ENCODE measurements at places on chromosomes 5 and 9.

- DNase-seq, result no peak
Measured at GRCh38 chr9:124212381-124213050, 45.2 kb upstream of the NEK6 start.

GRCh38 chr5:172443441-172444109 lies 10.8 kb downstream of the SH3PXD2B start:
- no peak for DNase-seq

DNA sequence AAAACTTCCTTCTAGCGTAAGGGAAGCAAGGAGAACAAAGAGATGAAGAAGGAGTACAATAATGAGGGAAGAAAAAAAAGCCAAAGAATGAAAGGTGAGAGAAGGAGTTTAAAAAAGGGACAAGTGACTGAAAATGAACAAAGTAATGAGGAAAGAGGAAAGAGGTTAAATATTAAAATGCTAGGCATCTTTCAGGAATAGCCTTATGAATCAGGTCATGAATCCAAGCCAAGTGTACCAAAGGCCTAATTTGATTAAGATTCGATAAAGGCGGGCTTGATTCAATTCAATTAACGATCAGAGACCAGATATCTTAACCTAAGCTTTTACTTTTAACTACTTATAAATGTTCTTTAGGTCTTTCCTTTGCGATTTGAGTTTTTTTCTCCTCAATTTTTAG lies 141.8 kb upstream of the GNA14 start:
- no peak for DNase-seq

GRCh38 chr9:21320465-21320864 lies 14.7 kb downstream of the KLHL9 start:
- no peak for DNase-seq

- no peak for DNase-seq
Measured at GRCh38 chr5:80064124-80064523, 29.0 kb downstream of the THBS4 start.

GRCh38 chr5:33789567-33789957 lies 102.2 kb downstream of the ADAMTS12 start:
- DNase-seq, result no peak

DNA sequence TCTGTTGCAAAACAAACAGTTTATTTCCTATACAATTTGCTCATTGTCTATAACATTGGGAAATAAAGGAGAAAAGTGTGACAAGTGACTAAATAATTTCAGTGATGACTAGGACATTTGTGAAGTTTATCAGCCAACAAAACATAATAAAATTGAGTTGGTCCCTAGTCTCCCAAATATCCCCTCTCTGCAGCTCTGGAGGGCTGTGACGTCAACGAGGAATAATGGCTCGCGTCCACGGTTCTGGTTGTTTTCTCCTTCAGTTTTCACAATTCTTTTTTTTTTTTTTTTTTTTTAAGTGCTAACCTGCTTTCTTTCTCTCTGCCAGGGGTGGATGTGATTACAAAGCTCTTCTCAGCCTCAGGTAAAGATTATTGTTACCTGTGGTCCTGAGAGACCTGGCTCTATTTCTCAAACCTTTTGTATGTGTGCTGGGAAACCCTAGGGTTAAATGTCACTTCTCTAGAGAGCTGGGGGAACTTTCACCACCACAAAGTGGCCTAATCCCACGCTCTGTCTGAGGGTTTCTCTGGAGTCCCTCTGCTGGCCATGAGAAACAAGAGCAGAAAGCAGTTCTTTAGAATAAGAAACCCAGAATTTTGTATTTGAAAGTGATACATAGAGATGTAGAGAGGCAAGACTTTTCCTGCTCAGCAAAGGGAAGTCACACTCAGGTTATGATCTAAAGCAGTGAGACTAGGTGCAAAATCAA lies 36.2 kb upstream of the ANKRD55 start:
- DNase-seq, result no peak

GRCh38 chr5:40383749-40384651 lies 295.7 kb upstream of the PTGER4 start:
- DNase-seq, result no peak

DNA sequence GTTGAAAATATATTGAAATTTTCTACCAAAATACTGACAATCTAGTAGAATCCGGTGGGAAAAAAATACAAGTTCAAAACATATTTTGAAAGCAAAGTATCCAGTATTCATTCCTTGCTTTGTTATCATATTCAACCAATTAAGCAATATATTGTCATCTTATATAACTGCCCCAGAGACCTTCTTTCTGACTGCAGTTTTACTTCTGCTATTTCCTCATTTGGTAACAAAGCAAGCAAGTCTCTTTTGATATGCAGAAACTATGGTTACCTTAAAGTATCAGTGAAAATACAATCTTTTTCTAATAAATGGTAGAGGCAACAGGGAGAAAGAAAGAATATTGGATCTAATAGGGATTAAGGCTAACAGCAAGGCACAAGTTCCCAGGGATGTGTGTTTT lies 663.7 kb upstream of the MEF2C start:
- DNase-seq, result no peak

DNA sequence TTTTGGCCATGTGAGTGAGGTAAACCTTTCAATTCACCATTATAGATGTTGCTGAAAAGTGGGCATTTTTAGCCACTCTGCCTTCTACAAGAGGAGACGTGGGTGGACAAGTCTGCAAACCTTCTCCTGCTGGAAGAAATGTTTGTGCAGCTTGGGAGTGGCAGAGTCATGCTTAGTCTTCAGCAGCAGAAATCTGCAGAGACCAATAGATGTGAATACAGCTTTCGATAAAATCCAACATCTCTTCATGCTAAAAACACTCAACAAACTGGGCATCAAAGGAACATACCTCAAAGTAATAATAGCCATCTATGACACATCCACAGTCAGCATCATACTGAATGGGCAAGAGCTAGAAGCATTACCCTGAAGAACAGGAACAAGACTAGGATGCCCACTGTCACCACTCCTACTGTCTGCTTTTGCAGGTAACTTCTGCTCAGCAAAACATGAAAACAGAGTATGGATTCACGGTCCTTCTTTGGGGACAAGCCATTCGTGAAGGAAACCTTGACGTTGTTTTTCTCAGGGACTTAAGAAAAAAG lies 91.3 kb downstream of the RALGPS1 start:
- no peak for DNase-seq

- no peak for DNase-seq
Measured at GRCh38 chr5:64165500-64166200, at the start of gene RNF180. TSS of gene RNF180 (plus strand) at chr5:64165843. CDS start at chr5:64200808, 34,965 bp downstream.
